ENCODE measurements at places on chromosomes 16 and 17.

GRCh38 chr17:76968707-76969597 is 100.7 kb downstream of the MGAT5B start:
- peak; percentile 32 for DNase-seq

DNA sequence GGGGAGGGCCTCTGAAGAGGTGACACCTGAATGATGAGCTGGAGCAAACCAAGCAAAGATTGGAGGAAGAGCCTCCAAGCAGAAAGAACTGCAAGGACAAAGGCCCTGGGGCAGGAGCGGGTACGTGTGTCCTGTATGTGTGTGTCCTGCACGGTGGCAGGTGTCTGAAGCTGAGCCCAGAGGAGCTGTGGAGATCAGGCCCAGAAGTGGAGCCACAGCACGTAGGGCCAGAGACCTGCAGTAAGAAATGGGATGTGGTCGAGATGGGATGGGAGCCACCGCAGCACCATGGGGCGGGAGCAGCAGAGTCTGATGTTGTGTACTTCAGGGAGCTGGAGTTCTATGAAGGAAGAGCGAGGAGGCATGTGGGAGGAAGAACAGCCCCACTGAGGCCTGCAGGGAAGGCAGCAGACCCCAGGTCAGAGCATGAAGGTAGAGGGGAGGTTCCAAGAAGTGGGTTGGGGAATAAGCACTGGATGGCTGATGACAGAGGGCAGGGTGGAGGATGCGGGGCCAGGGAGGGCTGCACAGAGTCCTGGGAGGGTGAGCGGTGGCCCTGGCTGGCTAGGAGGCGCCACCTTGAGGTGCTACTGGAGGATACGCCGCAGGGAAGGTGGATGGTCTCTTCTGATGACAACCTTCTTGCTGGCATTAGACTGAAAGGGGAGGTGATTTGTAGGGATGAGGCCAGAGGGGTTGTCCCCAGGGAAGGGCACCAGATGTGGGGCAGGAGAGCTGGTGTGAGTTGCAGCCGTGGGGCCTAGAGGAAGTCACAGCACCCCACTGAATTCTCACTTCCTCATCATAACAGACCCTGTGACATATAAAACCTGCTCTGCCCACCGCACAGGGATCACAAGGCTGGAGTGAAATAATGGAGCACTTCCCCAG is 10.6 kb upstream of the CETP start:
- peak; percentile 78 for DNase-seq

GRCh38 chr17:78314683-78315354 is 45.1 kb downstream of the SOCS3 start:
- DNase-seq: no peak

DNA sequence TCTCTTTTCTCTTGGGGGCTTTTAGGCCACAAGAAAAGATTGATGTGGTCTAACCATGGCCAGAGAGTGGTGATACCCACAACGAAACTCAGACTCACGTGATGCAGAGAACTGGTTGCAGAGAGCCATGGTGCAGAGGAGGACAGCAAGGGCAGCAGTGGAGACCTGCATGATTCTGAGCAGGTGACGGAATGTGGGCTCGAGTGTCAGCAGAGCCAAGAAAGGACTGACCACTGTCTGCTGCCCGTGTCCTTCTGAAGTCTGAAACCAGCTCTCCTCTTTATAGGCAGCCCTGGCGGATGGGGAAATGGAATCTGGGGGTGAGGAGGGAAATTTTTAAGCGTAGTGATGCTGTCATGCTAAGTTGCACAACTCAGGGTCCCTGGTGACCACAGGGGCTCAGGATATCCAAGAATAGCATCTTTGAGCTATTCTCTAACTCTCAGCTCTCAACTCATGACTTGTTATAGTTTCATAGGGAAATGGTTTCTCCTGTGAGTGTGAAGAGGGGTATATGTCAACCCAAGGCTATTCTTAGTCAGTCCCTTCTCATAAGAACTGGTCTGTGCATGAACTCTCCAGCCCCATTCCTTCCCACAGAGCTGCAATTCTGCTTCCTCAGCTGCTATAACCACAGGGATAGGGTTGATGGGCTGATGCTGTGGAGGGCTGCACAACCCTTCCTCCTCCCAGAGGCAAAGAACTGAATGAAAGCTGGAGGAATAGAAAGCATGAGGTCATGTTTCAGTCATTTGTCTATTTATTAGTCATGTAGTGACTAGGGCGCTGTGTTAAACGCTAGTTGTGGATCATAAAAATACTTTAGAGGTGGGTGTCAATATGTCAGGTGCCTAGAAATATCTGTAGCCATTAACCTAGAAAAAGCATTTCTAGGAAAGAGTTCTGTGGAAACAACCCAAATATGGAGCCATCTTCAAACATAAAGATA is at the start of gene CCL3:
TSS of gene CCL3 (minus strand) at position 256 of the 949 bp plus-strand sequence. CDS start at position 171, 85 bp downstream.
- DNase-seq: no peak

DNA sequence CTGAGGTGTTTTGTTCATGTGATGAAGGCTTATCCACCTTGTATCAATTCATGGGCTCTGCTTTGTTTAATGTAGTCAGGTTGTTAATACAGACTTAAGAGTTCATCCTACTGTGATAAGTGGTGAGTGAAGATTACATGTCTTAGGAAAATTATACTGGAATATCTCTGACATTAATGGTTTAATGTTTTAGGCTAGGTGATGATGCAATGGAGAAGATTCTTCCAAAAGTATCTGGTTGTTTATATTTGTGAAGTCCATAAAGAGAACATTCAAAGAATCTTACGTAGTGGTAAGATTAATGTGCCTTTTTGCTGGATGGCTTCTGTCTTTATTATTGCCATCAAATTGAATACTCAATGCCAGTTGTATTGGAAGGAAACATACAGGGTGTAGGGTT is 236.4 kb downstream of the BCAS3 start:
- DNase-seq: no peak

GRCh38 chr17:64575431-64575830 is 68.7 kb downstream of the CEP95 start:
- no peak for DNase-seq

DNA sequence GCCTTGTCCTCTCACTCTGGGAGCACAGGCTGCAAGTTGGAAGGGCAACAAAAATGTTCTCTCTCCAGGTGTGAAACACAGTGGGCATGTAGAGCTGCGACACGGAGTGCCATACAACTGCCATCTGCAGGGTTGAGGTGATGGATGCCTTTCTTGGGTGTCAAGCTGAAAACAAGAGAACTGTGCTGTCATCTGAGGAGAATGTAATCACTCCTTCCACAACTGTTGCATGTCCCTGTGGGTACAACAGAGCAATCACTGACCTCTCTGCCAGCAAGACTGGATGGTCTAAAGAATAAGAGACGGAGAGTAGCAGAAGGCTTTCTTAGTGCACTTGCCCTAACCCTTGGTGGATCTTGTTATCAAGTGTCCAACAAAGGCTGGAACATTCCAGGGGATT is 29.2 kb downstream of the SLFN11 start:
- DNase-seq: no peak

DNA sequence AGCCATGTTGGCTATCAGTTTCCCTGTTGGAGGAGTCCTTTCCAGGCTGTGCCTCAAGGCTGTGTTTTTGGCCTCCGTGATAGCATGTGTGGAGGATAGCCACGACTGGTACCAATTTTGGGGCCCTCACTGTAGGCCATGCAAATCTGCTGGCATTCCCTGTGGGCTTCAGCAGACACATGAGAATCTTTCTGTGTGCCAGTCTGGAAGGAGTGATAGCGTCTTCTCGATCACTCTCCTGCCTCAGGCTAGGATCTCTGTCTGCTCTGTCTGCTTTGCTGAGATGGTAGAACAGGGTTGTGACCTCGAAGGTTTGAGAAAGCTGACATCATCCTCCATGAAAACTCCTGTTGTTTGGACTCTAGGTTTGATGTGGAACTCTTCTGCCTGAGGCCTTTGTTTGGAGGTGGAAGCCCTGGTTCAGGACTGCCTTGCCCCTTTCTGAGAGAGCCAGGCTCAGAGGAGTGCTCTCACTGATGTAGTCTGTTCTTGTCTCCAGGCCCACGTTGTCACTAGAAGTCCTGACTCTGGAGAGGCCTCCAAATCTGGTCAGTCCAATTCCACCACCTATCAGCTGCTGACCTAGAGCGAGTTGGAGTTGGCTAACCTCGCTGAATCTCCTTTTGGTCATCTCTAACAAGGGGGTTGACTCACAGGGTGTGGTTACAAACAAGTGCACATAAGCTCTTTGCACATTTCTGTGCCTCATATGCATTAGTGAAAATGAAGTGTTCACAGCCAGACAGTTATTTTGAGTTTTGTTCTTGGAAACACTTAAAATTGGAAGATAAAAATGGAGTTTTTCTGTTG is 12.1 kb upstream of the EDC4 start:
- DNase-seq: no peak

GRCh38 chr16:78596996-78597422 is 497.6 kb downstream of the WWOX start:
- DNase-seq: peak; percentile 15

- no peak for DNase-seq
These were observed 21.9 kb downstream of the CPPED1 start for GRCh38 chr16:12781777-12782176.

GRCh38 chr17:45190503-45191255 is 29.0 kb downstream of the HEXIM2 start:
- no peak for DNase-seq

DNA sequence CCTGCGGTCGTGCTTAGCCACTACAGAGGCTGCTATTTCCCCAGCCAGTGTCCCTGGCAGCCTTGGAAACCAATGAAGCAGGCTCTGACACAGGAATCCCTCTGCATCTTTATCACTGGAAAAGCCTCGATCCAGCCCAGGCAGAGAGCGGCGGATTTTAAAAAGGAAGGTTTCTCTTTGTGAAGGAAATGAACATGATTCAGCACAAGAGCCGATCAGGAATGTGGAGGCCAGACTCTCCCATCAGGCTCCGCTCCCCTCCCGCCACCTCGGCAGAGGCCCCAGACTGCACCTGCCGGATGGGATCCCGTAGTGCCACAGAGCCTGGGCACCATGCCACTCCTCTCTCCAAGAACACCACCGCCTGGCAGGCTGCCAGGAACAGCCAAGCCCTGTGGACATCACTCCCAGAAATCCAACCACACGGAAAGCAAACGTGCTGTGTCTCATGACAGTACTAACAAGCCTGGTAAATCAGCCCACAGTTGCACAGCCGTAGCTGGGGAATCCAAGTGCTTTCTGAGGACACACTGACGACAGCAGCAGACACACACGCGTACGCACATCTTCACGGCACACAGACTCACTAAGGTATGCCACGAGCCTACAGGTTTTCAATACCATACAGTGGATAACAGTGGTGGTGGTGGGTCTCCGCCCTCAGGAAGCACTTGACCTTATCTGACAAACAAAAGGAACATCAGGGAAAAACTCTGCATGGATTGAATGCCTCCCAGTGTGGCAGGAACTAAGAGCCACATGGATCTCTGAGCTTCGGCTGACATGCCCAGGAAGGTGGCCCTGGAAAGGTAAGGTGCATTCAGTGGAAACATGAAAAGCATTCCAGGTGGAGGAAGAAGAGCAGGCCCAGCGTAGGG is 5.4 kb downstream of the LRRC75A start:
- DNase-seq: no peak

DNA sequence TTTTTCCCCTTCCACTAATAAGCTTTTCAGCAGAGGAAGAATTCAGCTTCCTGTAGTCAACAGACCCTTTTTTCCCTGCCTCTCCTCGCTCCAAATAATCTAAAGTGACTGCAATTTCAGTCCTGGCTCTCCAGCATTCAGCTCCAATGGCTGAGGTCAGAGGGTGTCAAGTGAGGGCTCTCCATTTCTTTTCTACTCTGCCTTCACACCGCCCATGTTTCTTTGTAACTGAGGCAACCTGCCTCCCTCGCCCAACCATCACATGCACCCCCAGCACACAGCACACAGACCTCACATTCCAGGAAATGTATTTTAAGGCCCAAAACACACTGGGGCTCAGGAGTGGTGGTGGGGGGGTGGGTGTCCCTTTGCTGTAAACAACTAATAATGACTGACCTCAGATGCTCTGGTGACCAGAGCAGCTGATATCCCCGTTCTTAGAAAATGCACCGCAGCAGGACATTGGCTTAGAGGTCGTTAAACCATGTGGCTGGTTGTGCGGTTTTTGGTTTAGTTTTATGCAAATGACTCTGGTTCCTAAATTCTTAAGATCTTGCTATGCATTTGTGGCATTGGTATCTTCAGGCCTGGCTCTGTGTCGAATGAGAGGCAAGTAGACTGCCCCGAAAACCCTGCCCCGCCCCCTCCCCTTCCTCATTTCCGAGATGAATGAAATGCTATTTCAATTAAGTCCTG is 203.6 kb downstream of the ZFHX3 start:
- DNase-seq: no peak

DNA sequence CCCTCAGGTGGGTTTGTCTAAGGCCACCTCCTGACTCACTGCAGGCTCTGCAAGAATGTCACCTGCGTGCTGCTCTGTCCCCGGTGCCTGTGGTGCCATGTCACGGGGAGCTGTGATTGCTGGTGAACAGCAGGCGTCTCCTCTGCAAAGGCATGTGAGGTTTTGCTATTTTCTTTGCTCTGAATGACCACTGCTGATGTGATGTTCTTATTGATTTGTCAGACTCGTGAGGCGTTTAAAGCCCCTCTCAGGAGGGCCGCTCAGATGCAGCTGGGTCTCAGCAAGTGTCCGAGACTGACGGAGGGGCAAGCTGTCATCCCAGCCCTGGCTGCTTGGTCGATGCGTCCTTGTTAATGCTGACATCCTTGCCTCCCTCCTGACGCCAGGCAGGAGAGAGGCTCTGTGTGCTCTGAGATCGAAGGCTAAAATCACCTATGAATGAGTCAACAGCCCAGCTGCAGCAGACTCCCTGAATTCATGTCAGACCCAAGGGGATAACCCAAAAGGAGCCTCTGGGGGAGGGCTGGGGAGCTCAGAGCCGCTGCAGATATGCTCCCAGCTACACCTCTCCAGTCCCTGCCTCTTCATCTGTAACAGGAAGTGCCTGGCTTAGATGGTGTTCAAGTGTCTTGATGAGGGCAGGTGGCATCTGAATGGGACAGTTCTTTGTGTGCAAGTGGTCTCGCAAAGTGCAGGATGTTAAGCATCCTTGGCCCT is 11.8 kb upstream of the PEMT start:
- DNase-seq: no peak

DNA sequence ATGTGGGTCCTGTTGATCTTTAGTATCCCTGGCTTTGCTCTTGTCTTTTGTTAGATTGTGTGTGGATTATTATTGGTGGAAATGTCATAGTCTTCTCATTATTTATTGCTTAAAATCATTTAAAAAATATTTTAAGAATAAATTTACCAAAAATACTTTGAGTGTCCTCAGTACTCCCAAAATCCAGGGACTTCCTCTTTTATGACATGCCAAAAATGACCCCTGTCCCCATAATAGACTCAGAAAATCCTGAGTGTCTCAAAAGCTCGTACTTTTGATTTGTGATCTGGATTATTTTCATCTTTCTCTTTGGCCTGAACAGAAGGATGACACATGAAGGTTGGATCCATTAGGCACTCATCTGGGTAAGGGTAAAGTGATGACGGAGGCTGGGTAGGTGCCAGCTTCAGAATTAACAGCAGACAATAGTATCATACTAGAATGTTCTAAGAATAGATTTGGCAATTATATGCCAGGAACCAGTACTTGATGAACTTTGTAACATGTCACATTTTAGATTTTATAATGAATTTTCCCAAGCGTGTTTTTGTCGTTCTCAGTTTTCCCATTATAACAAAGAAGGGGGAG is 602.2 kb upstream of the CDH8 start:
- DNase-seq: no peak

GRCh38 chr17:74334393-74335039 is 8.5 kb downstream of the KIF19 start:
- no peak for DNase-seq
